Stimulated activated CD4-positive, alpha-beta T cell treated with anti-CD3 and anti-CD28 coated beads, Interleukin-1b, Interleukin-23, amount 100 ng/mL, for 4 hours (primary cell): ENCODE measurements at places on chromosomes 7 and 10.

- DNase-seq, result no peak
Observed at GRCh38 chr10:71719042-71719441, 536 bp downstream of the C10orf105 start.

GRCh38 chr10:127142136-127142535, 54.3 kb downstream of the INSYN2A start:
- DNase-seq, result no peak

- DNase-seq, result no peak
Observed at GRCh38 chr7:79282070-79282694, 171.3 kb downstream of the MAGI2 start.

GRCh38 chr10:62830679-62831078, 14.5 kb upstream of the EGR2 start:
- DNase-seq, result no peak

GRCh38 chr7:151833691-151834090, 43.2 kb downstream of the PRKAG2 start:
- DNase-seq, result no peak

DNA sequence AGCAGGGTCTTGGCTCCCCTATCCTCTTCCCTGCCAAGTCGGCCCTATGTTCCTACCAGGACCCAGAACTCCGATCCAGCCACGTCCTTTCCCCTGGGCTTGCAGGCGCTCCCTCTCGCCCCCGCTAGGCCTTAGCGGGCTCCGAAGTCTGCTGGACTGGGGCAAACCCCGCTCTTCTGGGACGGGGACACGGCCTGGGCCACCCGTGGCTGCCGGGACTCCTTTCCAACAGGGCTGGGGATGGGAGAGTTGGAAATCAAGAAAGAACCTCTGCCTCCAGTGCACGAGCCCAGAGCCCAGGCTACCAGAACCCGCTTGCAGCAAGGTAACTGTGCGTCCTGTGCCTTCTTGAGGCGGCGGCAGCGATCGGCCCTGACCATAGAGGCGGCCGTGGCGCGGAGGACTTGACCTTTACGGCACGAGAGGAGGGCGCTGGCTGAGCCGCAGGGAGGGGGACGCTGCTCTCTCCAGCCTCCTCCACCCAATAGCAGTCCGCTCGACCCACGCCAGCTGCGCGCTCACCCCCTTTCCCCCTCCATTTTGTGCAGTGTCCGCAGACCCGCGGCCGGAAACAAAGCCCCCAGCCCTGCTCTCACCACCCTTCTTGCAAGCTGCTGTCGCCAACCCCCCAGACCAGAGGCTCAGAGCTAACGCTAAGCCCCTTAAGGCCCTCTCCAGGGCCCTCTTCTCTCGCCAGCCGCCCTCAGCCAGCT, 7.0 kb upstream of the HOXA11 start:
- no peak for DNase-seq

DNA sequence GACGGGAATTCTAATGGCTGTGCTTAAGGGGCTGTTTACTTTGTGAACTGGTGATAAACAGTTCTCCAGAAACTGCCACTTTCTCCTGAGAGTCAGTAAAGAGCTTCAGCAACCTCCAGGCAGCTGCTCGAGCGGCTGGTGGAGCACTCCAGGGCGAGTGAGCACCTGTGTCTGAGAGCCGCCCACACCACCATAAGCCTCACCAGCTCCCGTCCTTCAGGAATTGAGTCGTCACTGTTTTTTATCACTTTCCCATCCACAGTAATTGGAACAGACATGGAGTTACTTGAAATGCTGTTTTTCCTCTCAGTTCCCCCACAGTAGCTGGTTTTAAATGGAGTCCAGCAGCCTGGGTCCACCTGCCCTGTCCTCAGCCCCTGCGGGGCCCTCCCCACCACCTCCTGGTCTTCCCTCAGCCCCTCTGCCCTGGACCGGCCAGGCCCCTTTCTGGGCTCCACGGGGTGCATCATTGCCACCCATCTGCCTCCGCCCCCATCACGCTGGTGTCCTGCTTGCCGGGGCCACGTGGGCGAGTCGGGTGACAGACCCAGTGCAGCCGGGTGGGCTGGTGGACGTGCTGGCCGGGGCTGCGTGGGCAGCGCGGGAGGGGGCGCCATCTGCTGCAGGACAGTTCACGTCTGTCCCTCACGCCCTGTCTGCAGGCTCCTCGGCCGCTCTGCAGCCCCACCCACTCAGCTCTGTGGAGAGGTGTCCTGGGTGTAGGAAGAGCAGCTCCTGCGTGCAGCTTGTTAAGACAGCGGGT, 56.0 kb downstream of the NKX6-2 start:
- DNase-seq, result no peak

DNA sequence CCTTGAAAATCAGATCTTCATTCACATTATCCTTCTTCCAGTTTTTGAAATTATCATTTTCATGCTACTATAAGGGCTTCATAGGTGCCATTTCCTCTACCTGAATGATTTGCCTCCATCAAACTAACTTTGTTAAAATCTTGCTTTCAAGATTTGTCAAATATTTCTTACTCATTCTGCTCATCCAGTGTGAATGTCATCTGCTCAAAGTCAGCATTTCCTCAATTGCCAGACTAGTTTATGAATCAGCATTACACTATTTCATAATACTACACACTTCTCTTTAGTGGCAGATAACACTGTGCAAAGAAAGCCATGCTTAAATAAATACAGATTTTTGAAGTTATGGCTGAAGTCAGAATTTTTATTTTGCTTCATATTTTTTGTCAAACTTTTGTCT, 21.3 kb upstream of the LIPF start:
- no peak for DNase-seq

DNA sequence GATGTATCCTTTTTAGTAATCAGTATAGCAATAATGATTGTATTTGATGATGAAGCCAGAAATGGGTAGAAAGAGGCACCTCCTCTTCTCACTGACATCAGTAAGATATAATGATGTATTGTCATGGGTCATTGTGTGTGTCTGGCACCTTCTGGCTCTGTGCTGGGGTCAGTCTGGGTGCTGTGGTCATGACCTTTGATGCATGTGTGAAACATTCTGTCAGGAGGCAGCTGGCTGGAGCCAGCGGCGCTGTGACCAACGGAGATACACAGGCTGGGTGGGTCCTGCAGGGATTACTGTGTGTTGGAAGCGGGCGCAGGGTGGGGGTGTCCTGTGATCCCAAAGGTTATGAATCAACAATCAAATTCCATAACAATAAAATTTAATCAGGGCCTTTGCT, 35.2 kb downstream of the EEPD1 start:
- DNase-seq, result no peak

DNA sequence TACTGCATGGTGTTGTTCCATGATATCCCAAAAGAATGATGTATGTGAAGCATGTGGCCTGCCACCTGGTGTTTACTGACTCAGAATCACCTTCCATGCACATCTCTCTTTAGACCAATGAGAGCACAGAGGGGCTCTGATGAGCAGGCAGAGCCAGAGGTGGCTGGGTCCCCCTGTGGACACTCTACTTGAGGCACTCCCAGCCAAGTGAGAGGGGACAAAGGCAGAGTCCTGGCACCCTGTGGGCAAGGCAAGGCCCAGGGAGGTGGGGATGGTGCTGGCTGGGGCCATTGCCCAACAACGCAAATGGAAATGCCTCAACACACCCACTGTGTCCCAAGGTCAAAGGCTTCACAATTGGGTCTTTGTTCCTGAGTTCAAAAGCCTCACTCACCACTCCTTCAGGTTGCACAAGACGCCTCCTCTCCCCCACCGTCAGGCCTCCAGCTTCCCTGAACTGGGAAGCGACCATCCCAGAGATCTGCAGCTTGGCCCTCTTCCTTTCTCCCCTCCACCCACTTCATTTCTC, 164.6 kb downstream of the NEURL1 start:
- no peak for DNase-seq

DNA sequence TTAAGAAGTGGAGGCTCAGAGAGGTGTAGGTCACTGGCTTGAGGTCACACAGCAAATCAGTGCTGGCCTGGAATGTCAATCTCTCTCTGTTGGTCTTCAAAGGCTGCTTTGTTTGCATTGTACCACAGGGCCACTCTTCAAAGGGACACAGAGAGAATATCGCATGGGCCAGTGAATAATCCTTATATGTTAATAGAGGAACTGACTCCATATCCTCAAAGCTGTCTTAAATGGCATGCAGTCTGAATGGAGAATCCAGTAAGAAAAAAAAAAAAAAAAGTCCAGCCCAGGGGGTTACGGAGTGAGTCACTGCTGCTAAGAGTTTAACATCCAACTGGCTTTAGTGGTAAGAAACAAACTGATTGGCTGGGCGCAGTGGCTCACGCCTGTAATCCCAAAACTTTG, 54.1 kb downstream of the NRAP start:
- DNase-seq, result no peak

- no peak for DNase-seq
Observed at GRCh38 chr7:127251036-127251464, 1.7 kb downstream of the GRM8 start.

- DNase-seq, result peak; percentile 7
Observed at GRCh38 chr10:7193369-7193768, 217.5 kb downstream of the SFMBT2 start.

DNA sequence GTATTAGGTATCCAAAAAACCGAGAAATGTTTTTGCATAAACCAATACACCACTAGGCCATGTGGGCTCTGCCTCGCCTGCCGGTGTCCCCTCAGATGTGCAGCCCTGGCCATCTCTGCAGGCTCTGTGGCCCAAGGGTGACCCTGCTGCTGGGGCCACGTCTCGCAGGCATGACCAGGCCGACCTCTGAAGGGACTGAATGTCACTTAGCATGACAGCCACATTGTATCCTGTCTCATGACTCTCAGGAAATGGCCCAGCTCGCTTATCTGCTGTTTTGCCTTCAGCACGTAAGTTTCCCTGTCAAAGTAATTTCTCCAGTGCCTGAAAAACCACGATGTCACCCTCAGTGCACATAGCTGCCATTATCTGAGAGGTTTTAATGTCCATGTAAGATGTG, 49.5 kb upstream of the ZNF32 start:
- no peak for DNase-seq

DNA sequence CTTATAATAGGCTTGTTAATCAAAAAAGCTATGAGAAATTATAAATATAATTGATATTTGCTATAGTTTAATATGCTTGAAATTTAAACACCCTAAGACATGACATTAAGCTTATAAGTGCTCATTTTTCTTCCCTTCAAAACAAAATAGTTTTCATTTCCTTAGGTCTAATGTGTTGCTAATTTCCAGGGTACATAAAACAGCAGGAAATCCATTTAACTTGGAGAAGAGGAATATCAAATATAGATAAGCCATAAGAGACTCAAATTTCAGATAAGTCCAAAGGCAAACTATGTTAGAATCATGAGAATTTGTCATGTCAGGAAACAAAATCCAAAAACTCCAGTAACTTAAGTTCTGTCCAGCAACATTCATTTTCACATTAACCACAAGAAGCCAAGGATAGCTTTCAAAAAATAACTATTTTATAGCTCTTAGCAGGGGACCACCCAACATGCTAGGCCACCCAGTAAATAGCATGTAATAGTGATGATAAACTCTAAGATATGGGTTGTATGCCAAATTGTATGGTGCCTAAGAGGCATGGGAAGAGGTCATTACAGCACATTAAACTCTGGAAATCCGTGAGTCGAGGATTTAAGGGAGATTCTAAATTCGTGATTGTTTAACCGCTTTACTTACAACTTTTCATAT, 298.1 kb downstream of the CRPPA start:
- DNase-seq, result no peak

GRCh38 chr7:129376076-129376777, 58.0 kb upstream of the STRIP2 start:
- DNase-seq, result peak; percentile 11

GRCh38 chr10:89074120-89074519, 83.5 kb downstream of the FAS start:
- no peak for DNase-seq

GRCh38 chr7:100175296-100175935, 1.8 kb downstream of the GPC2 start:
- DNase-seq, result no peak

DNA sequence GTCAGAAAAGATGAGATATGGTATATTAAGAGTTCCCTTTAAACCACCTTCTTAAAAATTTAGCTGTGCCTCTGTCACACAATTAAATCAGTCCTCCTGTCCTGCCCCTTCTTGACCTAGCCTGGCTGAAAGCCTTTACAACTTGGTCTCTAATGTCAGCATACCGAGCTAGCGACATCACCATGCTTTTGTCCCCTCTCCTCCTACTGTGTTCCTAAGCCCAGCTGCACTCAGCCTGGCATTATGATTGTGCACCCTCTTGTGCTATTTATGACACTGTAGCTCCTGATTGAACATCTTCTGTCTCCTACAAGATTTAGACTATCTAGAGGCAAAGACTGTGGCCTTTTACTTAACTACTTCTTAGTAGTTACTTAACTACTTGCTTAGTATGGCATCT, 29.2 kb downstream of the TDRD1 start:
- DNase-seq, result no peak

DNA sequence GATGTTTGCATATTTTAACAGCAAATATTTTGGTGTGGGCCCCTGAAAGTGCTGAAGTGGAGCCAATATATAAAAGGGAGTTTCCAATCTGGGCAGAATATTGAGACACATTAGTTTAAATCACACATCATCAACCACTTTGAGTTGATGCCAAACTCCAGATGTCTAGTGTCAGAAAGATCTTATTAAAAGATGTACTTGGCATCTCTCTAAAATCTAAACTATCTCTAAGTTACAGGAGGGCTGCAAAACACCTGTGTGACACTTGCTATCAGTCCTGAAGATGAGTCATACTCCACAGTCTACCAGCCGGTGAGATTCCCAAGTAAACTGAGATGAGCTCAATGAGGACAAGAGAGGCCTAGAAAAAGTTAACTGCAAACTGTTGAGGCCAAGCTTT, 11.4 kb downstream of the JAZF1 start:
- DNase-seq, result no peak

- no peak for DNase-seq
Observed at GRCh38 chr10:70222340-70222794, 10.9 kb downstream of the PPA1 start.
